ENCODE measurements at places on chromosomes 4 and X.
A peak's percentile ranks its signal among the peaks of the same experiment; 100 is the strongest.

- no peak for DNase-seq
Observed at GRCh38 chrX:126141014-126141413, 25.1 kb downstream of the DCAF12L2 start.

GRCh38 chr4:118265312-118266144, 87.3 kb downstream of the PRSS12 start:
- peak; percentile 53 for DNase-seq

- no peak for DNase-seq
Observed at GRCh38 chr4:21552455-21552854, 396.1 kb downstream of the KCNIP4 start.

GRCh38 chr4:1910643-1911042, 39.5 kb downstream of the NSD2 start:
- no peak for DNase-seq

- no peak for DNase-seq
Observed at GRCh38 chrX:136647677-136648360, at the start of gene CD40LG. CD40LG (plus strand) TSS chrX:136648158; CDS start chrX:136648249, 91 bp downstream.

DNA sequence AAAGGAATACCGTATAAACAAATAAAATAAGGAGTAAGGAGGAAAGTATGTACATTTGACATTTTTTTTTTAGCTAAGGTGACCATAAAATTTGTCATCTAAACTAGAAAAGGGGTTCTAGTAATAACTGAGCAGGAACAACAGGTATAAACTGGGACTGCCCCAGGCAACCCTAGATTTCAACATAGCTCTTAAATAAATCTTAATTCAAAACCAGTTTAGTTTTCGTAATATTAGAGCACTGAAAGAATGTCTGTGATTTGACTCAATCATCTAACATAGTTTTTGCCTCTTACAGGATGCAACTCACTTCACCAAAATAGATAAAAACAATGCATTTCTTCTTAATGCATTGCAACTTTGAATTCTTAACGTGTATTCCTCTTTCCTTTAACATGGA, 257.7 kb downstream of the ADAMTS3 start:
- no peak for DNase-seq

- DNase-seq: no peak
Observed at GRCh38 chr4:151643564-151643963, 117.2 kb downstream of the GATB start.

DNA sequence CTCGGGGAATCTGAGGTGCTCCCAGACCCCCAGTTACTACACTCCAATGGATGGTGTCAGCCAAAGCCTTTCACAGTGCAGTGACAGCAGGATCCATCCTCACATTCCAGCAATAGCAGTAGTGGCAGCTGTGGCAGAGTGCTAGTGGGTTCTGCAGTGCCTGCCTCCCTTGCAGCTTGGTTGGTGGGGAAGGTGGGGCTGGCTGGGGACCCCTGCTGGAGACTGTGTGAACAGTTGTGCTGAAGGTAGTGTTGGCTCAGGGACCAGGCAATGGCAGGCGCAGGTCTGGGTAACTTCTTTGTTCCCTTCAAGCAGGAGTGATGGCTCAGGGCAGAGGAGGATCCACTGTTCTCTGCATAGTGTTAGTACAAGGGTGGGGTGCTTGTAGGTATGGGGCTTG, 343.7 kb upstream of the TRAM1L1 start:
- DNase-seq: no peak

DNA sequence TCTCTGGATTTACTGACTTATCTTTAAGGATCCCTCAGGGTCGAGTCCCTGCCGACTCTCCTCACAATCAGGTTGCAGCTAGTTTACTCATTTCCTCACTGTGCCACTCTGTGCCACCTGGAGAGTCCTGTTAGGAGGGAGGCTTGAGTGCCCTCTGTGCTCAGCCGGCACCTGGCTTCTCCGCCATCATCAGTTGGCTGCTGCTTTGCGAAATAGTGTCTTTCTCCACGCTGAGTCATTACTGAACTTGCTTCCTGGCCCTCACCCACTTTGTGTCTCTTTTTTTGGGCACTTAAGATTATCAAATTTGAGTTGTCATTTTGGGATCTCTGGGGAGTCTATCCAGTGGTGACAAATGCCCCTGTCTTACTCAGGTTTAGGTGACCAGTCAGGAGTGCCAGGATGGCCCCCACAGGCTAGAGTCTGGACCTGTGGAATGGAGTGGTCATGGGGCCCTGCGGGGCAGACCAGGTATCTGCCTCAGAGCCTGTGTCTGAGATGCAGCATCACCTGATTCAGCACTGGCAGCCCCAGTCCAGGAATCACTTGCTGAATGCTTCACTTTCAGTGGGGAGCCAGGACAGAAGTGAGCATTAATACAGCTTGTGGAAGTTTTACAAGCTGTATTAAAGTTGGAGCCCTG, 37.7 kb downstream of the JADE1 start:
- DNase-seq: peak; percentile 19

DNA sequence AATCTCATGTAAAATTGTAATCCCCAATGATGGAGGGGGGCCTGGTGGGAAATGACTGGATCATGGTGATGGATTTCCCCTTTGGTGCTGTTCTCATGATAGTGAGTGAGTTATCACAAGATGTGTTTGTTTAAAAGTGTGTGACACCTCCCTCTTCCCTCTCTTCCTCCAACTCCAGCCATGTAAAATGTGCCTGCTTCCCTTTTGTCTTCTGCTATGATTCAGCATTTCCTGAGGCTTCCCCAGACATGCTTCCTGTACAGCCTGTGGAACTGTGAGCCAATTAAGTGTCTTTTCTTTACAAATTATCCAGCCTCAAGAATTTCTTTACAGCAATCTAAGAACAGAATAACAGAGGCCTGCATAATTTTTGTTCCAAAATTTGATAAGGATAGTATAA, 85.2 kb downstream of the ANAPC10 start:
- no peak for DNase-seq

DNA sequence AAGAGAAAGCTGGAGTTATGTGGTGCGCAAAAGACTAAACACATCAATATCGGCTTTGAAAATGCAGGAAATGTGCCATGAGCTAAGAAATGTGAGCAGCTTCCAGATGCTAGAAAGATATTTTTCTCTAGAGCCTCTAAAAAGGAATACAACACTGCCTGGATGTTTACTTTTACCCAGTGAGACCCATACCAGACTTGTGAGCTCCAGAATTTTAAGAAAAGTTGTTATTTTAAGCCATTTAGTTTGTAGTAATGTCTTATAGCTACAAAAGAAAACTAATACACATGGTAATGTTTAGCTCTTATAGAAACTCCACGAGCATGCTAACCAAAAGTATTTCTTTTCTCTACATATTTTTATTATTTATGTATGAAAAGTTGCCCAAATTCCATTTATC, 1389.4 kb downstream of the C4orf33 start:
- no peak for DNase-seq

DNA sequence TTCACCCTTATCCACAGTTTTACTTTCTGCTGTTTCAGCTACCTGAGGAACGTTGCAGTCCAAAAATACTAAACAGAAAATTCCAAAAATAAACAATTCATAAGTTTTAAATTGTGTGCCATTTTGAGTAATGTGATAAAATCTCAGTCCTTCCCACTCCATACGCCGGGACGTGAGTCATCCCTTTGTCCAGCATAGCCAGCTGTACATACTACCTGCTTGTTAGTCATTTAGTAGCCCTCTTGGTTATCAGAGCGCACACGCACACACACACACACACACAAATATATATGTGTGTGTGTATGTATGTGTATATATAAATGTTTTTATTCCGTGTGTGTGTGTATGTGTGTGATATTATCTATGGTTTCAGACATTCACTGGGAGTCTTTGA, 4.8 kb upstream of the CCSER1 start:
- no peak for DNase-seq

DNA sequence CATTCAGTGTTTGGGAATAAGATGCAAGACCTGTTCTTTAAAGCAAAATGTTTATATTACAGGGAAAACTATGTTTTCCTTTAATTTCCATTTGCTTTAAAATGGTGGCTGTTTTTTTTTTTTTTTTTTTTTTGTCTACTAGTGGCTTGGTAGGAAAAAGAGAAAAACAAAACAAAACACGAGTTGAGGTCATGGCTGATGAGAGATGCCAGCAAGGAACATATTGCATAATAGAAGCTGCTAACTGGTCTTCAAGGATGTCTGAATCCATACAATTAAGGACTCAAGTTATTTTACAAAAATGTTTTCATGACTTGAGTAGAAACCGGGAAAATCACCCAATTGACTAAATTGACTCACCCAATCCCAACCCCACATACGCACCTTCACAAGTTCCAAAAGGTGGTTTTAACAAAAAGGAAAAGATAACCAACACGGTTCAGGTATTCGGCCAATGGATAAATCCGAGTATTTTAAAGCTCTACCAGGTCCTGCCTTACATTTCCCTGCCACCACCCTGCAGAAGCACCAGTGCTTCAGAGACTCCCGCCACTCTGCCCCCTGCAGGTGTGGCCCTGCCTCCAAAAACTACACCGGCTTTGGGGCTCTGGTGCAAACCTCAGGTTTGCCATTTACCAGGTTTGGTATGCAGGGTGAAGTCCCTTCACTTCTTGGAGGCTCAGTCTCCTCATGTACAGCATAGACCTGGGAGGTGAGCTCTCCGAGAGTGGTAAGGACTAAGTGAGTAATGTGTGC, 27.1 kb downstream of the PIR start:
- no peak for DNase-seq

DNA sequence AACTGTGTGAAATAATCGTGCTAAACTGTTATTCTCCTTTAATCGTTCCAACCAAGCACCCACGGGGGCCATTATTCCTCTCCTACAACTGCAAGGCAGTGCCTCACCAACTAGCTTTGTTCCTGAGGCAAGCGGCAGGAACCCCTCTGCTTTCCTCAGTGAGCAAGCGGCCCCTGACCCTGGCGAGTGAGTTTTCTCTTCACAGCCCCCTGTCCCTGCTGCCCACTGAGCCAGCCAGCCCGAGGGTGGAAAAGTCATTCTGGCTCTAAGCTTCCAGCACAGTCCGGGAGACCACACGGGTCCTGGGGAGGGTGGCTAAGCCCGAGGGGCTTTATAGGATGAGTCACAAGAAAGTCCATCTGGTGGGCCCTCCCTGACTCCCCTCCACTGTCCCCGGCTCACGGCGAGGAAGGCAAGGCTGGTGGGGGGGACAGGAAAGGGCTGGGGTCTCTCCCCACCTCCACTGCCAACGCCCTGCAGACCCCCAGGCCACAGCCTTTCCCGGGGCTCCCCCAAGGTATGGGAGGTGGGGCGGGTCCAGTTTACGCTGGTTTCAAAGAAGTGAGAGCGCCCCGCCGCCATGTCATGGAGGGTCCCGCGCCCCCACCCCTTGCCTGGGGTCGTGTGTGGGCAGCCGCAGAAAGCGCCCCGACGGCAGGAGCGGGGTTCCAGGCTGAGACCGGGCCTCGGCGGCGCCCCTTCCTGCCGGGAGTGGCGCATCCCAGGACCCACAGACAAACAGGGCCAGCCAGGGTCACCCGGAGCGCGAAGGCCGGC, 45.0 kb downstream of the CPLX1 start:
- no peak for DNase-seq

- DNase-seq: no peak
Observed at GRCh38 chrX:7330556-7330955, 182.6 kb upstream of the PUDP start.

GRCh38 chr4:181017038-181017437, 1226.2 kb upstream of the TENM3 start:
- no peak for DNase-seq

GRCh38 chrX:134743091-134743490, 84.8 kb upstream of the PLAC1 start:
- DNase-seq: no peak

GRCh38 chr4:56767567-56767966, 53.9 kb downstream of the SPINK2 start:
- DNase-seq: no peak

- DNase-seq: no peak
Observed at GRCh38 chr4:159269956-159270355, 167.1 kb downstream of the RAPGEF2 start.

DNA sequence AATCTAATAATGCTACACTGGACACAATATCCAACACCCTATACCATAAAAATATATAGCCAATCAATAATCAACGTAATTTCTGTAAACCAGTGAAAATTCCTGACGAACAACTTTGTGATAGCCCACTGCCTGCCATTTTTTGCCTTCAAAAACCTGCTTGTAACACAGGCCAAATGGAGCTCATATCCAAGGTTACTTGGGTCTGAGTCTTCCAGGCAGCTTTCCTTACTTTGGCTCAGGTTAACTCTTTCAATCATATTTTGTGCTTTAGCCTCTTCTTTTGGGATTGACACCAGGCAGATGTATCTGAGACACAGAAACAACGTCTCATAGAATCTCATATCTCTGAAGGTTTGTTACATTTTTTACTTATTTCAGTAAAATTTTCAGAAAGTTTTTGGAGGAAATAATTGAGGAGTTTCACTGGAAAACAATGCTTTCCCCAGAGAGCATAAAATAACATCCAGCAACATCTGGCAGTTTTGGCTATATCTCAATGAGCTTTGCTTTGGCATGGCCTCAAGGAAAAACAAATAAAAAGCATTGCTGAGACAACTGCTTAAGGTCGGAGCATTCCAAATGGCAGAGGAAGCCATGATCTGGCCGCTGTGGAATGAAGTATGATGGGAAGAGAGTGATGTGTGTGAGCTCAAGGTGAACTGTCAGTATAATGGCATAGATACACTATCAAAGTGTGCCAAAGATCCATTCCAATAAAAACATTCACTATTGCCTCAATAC, 162.9 kb upstream of the SPIN4 start:
- DNase-seq: no peak

GRCh38 chr4:124537971-124538370, 174.6 kb downstream of the ANKRD50 start:
- DNase-seq: no peak

DNA sequence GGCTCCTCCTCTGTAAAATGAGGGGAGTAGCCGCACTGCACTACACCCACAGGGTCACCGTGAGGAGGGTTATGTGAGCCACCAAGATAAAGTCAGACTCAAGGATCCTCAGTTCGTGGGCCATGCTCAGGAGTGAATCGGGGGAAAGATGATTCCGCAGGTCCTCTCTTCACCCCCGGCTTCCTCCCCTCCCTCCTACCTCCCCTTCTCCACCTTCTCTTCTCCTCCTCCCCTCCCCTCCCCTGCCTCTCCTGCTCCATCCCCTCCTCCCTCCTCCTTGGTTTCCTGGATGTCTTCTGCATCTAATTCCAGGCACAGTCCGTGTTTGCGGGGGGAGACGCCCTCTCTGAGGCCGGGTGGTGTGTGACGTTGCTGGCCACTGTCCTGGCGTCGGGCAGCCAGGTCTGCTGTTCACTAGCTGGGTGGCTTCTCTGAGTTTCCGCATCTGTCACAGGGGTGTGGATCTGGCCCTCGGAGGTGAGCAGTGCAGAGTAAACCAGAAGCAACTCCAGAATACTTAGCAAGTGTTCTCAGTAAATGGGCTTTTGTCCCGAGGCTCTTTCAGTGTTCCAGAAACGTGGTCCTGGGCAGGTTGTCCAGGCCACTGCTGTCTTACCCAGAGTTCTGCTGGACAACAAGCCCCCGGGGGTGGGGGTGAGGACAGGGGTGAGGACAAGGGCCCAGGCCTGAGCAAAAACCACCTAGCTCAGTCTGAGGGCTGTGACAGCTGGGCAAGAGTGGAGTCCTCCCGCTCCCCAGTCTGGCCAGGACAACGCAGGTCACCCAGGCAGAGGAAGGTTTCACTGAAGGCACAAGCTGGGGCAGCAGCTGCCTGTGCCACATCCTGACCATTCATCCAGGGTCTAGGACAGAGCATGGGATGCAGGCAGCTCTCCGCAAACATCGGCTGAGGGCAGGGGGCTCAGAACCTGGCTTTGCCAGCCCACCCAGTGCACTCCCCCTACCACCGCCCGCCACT, 92.4 kb downstream of the PPP2R2C start:
- DNase-seq: no peak
